ENCODE measurements at places on chromosomes 3 and 15.

- no peak for DNase-seq
Measured at GRCh38 chr3:3227640-3228039, 48.1 kb upstream of the CRBN start.

DNA sequence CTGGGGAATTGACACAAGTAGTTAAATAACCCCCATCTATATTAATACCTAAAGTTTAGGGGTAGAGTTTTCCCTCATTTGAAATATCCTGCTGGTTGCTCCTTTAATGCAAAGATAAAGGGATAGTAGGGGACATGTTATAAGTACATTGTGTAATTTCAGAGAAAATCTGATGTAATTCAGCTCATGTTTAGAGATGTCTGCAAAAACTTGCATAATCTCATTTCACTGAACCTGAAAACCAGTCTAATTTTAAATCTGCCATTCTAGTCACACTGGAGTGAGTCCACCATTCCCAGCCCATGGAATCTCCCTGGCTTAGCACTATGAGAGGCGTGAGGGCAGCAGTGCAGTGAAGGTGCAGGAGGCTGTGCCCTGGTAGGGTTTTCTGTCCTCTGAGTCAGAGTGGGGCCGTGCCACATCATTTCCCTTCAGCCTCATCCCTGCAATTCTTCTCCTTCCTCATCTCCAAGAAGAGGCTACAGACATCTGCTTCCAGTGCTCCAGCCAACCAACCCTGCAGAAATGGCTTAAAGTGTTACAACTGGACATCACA lies 246.3 kb upstream of the UMPS start:
- DNase-seq: no peak

- DNase-seq: no peak
Measured at GRCh38 chr3:13824521-13825310, 55.2 kb downstream of the WNT7A start.

DNA sequence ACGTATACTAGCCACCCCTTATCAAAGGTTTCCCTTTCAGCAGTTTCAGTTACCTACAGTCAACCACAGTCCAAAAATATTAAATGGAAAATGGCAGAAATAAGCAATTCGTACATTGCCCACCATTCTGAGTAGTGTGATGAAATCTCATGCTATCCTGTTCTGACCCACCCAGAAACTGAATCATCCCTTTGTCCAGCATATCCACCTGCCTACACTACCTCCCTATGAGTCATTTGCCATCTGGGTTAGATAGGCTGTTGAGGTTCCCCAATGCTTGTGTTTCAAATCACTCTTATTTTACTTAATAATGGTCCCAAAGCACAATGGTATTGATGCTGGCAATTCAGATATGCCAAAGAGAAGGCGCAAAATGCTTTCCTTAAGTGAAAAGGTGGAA lies 15.3 kb upstream of the PHC3 start:
- DNase-seq: no peak

- peak; percentile 55 for DNase-seq
Measured at GRCh38 chr15:29821416-29822099, 710 bp downstream of the TJP1 start.

GRCh38 chr3:34972481-34972880 lies 666.8 kb upstream of the ARPP21 start:
- DNase-seq: no peak

GRCh38 chr3:48278884-48279559 lies 38.1 kb downstream of the ZNF589 start:
- no peak for DNase-seq

DNA sequence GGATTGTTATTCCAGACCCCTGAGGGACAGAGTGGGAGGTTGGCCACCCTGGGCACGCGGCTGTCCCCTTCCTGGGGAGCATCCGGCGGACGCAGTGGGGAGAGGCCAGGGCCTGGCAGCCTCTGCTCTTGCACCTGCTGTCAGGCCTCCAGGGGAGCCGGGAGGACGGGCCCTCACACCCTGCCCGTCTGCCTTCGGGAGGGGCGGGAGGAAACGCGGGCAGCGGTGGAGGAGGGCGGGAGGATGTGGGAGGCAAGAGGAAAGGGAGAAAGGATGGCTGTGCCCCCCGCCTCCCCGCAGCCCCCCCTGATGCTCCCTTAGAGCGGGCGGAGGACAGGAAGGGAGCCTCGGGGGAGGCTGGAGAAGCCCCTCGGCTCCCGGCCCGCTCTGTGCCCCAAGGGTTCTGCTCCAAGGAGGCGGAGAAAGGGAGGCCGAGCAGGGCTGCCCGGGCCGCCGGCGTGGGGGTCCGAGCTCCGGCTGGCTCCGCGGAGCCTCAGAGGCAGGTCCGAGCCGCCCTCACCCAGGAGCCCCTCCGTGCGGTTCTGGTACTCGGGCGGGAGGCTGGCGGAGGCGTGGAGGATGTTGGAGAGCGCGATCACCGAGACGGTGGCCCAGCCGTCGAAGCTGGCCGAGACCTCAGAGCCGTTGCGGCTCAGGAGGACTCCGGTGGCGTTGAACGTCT lies 40.9 kb downstream of the MUC20 start:
- DNase-seq: no peak

DNA sequence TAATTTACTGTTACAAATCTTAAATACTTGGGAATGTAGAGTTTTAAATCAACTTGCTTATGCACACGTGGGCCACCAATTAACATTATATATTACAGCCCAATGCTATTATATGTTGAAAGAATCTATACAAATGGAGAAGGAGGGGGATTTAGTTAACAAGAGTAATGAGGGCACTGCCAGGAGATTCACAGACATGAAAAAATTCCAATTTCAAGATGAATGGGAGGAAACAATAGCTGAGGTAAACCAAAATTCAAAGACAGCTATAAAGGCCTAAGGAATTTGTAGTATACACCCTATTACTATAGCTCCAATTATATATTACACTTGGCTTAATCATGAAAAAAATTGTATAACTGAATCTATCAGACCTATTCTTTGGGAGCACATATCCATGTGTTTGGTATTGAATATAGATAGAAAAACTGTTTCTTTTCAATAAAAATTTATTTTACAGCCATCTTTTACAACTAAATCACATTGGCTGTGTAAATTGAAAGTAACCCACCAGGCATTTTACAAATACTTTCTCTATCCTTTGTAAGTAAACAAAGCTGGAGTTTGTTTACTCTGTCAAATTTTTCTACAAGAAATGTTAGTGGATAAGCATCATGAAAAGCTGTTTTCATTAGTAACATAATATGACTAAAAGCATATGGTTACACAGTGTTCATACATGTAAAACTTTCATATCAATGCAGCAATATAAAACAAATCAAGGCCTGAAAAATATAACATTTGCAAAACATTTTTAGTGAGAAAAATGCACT lies 1045.8 kb downstream of the ROBO1 start:
- DNase-seq: no peak

DNA sequence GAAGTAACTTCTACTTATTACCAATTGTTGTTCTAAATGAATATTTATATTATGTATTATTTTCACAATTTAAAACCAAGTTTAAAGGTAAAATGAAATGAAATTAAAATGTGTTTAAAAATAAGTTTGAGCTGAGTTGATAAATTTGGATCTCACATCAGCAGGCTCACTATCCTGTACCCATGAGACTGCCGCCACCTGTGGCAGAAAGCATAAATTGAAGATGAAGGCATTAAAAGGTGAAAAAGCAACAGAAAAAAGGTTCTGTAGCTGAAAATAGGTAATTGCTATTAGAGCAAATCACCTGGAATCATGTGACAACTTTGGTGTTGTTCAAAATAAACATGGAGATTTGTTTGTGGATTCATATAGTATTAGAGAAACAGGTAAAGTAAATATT lies 133.0 kb upstream of the CADM2 start:
- DNase-seq: no peak

- no peak for DNase-seq
Measured at GRCh38 chr3:41167722-41168497, 31.4 kb upstream of the CTNNB1 start.

DNA sequence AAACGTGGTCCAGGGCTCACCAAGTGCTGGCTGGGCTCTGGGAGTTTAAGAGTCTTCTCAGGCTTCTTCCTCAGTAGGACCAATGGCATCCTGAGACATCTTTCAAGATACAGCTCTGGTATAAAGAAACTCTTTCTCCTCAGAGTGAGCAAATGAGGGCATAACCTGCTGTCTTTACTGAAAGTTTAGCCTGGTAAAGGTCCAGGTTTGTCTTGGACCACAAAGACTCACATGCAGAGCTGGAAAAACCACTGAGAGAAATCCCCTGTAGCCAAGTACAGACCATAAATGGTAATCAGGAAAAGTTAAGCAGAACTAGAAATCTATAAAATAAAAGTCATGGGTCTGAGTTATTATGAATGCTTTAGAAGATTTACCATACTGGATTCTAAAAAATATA lies 23.1 kb downstream of the CD47 start:
- DNase-seq: no peak

DNA sequence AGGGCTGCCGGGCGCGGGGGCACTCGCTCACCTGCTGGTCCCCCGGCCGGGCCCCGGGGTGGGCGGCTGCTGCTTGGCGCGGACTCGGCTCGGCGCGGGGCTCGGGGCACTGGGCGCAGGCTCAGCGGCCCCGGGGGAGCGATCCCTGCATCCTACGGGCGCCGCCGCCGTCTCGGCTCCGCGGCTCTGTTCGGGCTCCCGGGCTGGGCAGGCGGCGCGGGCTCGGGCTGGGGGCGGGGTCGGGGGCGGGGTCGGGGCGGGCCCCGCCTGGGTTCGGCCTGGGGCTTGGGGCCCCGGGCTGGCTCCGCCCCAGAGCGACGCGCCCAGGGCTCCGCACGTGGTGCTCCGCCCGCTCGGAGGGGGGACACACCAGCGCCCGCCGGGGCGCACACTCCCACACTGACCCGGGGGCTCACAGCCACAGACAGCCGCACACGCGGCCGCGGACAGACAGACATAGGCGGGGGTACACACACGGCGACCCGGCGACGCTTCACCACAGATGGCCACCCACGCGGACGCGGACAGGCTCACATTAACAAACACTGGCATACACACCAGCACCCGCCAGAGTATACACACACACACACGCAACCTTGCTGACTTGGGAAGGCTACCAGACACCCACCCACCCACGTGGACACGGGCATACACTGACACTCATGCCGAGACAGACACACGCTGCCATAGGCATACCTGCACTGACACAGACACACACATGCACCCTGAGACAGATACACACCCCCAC lies at the start of gene SCN5A:
SCN5A (minus strand) TSS at position 188 of the 748 bp plus-strand sequence. CDS start 16,380 bp downstream, outside the sequence.
- DNase-seq: peak; percentile 53

GRCh38 chr3:105594219-105594618 lies 227.5 kb downstream of the ALCAM start:
- DNase-seq: no peak

GRCh38 chr3:127385540-127385870 lies 97.7 kb upstream of the PRR20G start:
- DNase-seq: no peak

DNA sequence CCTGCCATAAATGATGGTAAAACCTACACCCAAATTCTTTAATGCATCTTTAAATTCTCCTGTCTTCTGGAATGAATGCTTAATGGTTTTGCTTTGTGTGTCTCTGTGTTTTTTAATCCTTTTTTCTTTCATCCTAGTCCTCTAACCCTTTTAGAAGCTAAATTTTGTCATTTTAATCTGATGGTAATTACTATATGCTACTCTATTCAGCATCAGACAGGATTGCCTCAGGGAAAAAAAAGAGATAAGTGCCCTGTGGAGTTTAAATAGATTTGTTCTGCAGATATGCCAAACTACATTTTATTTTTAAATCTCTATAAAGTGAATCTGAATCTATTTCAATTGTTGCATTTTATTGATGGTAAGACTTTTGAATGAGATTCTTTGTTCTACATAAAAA lies 966.8 kb downstream of the NSUN3 start:
- DNase-seq: no peak

DNA sequence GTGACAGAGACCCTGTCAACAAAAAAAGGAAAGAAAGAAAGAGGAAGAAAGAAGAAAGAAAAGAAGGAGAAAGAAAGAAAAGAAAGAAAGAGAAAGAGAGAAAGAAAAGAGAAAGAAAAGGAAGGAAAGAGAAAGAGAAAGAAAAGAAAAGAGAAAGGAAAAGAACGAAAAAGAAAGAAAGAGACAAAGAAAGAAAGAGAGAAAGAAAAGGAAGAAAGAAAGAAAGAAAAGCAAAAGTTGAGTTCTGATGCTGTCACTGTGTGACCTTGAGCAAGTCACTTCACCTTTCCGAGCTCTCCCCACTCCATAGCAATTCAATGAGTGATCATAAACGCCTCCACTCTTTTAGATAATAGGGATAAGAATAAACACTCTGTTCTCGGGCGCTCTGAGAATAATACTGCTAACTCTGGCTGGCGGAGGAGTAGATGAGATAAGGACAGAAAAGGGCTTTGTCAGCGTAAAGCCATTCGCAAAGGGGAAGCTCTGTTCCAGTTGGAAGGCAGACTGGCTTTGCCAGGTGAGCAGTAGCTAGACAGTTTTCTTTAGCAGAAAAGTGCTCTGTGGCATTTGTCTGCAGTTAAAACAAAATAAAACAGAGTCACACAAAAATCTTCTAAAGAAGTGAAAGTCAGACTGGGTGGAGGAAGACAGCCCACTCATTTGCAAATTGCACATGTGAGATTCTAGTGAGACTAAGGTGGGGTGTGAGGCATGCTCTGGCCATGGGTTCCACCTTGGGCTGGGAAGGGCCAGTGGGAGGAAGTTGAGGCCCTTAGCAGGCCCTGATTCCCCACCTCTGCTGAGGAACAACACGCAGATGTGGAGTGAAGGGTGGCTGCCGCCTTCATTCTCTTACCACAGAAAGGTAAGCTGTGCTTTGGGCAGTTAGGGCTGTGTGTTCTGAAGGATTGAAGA lies 9.6 kb upstream of the FLNB start:
- peak; percentile 36 for DNase-seq

- no peak for DNase-seq
Measured at GRCh38 chr3:169143506-169143905, 520.0 kb downstream of the MECOM start.

DNA sequence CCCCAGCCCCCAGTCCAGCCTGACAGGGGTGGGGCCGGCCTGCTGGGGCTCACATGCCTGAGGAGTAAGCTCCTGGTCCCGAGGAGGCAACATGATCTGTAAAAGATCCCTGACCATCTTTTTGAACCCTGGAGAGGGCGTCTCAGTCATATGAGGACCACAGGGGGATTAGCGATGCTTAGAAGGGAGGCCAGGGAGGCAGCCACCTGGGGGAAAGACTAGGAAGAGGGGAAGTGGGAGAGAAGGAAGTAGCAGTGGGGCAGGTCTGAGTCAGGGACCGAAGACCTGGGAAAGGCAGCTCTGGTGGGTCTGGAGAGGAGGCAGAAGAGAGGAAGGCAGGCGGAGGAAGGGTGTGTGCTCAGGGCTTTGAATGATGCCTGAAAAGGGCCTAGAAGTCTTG lies 18.9 kb downstream of the PIF1 start:
- no peak for DNase-seq

All from suppressor macrophage treated with lipopolysaccharide for 4 hours (primary cell).